ENCODE measurements at places on chromosomes 3 and 15.

- no peak for DNase-seq
Observed at GRCh38 chr3:149448331-149448831, 26.1 kb upstream of the TM4SF4 start.

DNA sequence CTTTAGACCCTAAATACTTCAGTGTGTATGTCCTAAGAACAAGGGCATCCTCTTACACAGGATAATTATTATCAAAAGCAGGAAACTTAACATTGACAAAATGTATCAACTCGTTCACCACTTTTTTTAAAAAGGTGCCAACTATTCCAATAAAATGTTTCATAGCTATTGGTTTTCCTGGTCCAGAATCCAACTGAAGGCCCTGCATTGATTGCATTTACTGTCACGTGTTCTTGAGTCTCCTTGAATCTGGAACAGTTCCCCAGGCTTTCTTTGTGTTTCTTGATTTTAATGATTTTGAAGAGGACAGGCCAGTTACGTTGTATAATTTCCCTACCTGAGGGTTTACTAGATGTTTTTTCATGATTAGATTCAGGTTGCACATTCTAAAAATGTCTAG, 94.6 kb upstream of the ARHGEF3 start:
- DNase-seq: no peak

DNA sequence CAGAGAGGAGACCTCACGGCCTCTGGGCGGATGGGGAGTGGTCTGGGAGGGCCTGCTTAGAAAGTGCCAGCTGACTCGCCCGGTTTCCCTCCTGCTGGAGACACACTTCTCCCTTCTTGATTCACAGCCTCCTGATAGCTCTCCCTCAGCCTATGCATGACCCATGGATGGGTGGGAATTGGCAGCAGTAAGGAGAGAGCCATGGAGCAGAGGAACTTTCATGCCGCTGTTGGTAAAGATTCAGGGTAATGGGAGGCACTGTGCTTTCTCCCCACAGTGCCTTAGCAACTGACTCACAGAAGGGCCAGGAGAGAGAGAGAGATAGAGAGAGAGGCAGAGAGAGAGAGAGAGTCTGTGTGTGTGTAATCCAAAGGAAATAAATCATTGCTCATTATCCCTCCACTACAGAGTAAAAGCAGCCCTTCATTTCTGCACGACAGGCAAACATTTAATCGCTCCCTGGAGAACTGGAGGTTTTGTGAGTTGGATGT, 82.8 kb downstream of the SEMA5B start:
- DNase-seq: no peak

DNA sequence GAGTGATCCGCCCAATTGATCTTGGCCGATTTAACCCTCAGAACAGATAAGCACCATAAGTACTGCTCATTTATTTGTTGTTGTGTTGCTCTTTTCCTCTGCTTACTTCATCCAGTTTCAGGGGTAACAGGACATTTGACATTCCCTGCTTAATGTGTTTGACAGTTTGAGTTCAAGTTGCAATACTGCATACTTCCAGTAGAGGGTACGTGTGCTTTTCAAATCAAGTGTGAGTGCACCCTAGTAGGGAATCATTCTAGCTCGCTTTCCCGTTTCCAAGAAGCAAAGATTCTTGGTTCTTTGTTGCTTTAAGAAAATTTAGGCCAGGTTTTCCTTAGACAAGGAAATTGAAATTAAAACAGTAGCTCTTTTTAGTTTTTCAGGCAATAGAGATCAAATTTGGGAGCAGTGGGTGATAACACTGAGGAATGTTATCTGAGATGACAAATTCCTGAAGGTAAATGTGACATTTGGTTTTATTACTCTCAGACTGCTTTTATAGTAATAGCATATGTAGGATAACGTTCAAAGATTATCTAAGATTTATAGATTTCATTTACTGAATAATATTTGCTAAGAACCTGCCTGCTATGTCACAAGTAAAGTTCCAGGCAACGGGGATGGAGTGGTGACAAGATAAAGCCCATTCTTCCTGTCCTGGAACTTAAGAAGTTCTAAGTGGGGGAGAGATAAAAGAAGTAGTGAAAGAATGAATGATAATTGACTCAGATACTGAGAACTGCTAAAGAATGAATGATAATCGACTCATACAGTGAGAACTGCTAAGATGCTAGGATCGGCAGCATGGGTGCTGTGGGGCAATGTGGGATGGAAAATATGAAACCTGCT, 73.3 kb downstream of the SYNPR start:
- DNase-seq: peak; percentile 29

DNA sequence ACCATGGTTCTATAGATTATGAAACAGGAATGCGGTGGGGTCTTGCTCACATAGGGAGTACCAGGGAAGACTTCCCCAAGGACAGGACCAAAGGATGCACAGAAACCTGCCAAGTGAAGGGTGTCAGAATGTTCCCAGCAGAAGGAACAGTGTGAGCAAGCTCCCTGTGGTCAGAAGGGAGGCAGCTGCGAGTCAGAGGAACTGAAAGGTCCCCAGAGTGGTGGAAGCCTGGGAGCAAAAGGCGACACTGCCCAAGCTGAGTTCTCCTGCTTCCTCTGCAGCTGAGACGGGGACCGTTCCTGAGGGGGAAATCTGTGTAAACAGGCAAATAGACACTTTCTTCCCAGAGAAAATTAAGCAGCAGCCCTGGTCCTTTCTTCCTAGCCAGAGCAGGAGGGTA, 14.2 kb upstream of the SLC6A6 start:
- DNase-seq: no peak

DNA sequence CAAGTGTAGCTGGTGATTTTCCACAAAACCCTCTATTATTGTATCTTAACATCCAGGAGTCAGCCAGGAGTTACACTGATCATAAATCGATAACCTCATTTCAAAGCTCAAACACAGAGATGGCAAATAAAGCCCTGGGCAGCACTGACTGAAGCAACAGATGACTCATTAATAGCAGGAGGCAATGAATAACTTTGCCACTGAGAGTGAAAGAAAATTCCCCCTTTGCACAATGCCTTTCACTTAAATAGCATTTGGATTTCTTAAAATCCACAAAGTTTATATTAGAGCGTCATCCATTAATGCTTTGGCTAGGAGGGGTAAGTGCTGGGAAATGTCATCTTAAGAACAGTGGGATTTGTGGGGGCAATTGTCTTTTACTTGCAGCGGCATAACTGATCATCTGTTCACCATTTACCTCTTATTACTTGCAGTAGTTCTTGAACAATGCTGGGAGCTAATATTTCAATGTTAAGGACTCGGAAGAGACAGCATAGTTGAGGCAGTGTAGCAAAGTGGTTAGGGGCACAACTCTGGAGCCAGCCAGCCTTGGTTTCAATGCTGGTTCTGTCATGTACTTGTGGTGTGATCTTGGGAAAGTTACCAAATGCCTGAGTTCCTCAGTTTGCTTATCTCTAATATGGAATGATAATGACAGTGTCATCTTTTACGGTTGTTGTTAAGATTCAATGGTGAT, 630.4 kb upstream of the TBL1XR1 start:
- DNase-seq: no peak

DNA sequence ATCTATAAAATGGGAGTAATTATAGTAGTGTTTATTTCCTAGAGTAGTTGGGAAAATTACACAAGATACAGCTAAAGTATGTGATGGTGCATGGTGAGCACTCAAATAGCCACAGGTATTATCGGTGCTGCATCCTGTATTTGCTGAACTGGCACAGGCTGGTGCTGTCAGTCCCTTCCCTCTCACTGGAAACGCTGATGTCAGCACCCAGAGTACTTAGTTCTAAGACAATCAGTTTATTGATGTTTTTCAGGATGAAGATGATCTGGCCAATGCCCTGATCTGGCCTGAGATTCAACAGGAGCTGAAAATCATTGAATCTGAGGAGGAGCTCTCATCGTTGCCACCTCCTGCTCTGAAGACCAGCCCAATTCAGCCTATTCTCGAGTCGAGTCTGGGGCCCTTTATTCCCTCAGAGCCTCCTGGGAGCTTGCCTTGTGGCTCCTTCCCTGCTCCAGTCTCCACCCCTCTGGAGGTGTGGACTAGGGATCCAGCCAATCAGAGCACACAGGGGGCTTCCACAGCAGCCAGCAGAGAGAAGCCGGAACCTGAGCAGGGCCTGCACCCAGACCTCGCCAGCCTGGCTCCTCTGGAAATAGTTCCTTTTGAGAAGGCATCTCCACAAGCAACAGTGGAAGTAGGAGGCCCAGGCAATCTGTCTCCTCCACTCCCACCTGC, 49.7 kb downstream of the TMEM39A start:
- DNase-seq: no peak

DNA sequence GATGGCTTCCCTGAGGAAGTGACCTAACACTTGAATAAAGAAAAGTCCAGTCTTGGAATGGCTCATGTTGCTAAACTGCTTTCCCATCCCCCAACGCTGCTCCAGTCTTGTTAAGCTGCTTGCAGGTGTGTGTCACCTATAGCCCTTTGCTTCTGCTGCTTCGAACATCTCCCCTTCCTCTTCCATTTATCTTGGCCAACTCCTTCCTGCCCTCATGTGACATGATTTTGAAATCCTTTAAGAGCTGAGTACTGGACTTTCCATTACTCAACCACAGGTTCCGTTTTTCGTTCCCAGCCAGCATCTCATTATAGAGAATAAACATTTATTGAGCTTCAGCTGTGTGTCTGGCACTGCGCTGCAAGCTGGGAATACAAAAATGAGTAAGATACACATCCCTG, 1.7 kb downstream of the ATG7 start:
- DNase-seq: no peak

DNA sequence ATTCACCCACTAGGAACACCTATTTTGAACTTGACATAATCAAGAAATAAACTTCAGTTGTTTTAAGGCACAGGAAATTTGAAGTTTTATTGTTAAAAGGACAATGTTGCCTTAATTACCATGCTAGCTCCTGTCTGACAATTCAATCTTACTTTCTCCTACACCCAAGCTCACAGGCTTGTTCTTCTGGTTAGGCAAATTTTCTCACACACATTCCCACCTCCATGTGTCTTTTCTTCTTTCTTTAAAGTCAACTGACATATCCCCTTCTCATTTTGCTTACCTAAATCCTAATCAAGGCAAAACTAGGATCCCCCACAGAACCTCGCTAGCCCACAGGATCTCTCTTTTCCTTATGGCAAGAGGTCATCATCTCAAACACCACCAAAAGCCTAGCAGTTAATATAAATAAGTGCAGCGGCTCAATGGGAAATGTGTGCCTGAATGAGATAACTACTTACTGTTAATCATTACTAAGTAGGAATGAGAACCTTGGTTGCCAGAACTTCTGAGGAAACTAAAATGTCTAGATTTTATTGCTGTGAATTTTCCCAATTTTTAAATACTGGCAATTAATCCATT, 189.3 kb downstream of the PLCH1 start:
- DNase-seq: no peak

- peak; percentile 60 for DNase-seq
Observed at GRCh38 chr3:48502728-48503168, 1.2 kb downstream of the SHISA5 start.

GRCh38 chr15:92069308-92070250, 216.1 kb downstream of the SLCO3A1 start:
- no peak for DNase-seq

DNA sequence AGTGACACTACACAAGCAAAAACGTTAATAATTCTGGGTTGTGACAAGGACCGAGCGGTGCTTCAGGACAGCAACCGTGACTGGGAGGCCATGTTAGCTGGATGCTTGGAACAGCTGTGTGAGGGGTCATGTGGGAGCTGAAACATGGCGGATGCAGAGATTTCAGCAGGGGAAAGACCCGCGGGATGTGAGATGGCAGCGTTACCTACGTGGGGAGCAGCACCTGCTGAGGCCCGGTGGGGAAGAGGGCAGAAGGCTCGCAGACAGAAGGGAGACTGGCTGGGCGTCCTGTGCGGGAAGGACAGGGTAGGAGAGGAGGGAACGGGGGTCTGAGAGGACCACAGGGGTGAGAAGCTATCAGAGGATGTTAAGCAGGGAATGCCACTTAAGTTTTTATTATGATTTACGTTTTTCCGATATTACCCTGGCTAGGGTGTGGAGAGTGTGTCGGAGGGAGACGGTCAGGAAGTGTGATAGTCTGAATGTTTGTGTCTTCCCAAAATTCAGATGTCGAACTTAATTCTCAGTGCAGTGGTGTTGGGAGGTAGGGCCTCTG, 228.8 kb upstream of the LYSMD4 start:
- DNase-seq: peak; percentile 6

DNA sequence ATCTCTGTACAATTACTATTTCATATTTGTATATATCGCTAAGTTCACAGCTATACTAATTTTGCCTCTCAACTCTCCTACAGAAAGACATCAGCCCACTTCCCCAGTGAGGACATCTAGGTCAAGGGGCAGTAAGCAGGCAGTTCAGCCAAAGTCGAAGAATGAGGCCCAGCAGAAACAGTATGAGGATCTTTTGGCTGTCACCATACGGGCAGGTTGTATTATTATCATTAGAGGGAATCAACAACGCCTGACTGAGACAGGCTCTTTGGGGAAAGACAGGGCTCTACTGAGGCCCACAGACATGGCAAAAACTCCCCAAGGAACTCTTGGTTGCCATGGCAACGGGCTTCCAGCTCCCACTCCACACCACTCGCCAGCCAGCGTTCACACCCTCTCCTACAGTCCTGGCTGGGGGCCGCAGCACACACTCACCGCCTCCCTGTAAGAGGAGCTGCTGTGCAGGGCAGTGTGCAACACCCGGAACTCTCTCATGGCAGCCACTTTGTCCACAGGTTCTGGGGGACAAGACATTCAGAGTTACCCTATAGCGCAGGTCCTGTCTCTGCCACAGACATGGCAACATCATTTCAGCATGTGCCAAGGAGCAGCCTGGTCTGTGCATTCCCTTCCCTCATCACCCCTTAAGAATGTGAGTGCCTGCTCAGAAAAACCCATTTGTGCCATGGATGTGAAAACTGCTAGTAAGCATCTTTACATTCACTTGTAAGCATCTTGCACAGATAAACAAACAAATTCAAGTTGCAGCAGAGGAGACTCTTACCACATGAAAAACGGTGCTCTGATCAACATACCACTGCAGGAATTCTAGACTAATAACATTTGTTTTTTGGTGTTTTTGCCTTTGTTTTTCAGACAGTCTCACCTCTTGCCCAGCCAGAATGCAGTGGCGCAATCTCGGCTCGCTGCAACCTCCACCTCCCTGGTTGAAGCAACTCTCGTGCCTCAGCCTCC, 8.8 kb downstream of the UBL7 start:
- DNase-seq: no peak

DNA sequence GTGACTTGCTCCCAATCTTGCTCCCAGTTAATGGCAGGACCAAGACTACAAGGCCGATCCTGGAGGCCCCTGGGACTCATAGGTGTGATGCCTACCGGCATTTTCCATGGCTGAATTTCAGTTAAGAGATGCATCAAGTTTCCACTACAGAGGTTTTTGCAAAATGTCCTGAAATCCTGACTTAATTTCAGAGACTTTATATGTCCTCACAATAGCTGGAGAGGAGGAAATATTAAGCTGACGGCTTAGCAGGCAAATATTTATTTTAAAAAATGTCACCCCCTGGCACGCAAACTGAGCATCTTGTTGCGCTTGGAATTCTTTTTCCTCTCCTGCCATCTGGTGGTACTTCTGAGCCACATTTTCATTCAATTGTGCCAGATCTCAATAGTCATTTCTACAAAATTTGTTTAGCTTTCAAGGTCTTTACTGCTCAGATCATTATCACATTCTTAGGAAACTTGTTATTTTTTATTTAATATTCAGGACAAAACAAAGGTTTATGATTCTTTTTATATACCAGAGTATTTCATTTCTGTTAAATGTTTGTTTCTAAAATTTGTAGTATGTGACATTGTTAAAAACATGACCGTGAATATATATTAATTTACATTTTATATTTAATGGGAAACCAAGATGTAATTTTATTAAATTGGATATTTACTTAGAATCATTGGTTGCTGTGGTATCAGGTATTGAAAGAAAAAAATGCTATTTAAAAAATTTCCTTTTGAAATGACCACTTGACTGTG, 189.2 kb upstream of the THRB start:
- no peak for DNase-seq

Measured in body of pancreas (tissue), 4 donors.